ENCODE measurements at places on chromosomes 5 and 9. TPM values are rescaled to one million over a fixed set of nuclear protein-coding genes. Genes with fewer than 3 reads are reported as not detected.

DNA sequence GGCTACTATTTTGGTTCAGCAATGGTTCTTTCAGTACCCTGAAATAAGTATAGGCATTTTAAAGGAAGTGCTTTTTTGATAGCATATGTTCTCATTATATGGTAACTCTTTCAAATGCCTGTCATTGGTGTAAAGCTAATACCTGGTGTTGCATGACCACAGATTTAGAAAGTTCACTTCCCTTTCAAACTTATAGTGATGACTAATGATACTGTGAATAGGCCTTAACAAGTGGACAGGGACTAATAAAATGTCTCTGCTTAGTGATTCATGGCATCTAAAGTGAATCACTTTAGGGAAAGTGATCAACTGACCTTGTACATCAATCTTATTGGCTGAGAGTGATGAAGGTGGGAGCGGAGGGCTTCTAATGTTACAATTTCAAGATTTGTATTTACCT is 21.6 kb downstream of the MRPL22 start:
- DNase-seq = peak; percentile 75

DNA sequence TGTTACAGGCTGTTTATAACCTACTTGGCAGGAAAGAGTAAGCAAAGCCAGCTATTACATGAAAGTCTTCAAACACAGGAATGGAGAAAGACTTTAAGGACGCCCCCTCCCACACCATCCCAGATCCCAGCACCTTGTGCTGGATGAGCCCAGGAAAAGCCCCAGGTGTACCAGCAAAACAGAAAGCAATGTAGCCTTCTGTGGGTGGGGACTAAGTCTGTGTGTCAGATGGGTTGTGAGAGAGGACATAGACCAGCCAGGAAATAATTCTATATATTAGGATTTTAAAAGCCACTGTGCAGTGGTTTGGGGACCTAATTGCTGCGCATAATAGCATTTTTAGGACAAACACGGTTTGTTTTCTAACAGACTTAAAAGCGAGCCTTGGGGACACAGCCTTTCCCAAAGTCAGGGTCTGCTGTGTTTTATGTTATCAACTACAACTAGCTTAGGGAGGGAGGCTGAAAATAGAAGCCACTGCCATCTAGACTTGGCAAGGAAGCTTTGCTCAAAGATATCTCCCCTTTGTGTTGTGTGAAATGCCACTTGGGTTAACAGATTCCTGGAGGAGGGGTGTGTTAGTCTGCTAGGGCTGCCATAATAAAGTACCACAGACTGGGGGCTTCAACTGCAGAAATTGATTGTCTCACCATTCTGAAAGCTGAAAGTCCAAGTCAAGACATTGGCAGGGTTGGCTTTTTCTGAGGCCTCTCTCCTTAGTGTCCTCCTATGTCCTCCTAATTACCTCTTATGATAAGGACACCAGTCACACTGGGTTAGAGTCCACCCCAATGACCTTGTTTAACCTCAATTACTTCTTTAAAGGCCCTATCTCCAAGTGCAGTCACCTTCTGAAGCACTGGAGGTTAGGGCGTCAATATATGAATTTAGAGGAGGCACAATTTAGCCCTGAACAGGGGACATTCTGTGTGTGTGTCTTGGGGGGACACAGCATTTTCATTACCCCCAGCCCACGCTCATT is 17.2 kb upstream of the UBE2QL1 start:
- DNase-seq = no peak

GRCh38 chr5:156137071-156137869 is 189.7 kb upstream of the SGCD start:
- DNase-seq = peak; percentile 40

GRCh38 chr9:19464764-19465585 is 56.2 kb downstream of the ACER2 start:
- DNase-seq = peak; percentile 48

DNA sequence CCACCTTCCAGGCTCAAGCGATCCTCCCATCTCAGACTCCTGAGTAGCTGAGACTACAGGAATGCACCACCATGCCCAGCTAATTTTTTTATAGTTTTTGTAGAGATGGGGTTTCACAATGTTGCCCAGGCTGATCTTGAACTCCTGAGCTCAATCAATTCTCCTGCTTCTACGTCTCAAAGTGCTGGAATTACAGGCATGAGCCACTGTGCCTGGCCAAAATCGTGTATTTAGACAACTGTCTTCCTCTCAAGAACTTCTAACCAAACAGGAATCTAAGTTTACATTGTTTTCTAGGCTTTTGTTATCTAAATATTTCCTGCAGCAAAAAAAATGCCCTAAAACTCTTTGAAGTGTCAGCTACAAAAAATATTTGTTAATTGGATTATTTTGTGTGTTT is 78.8 kb downstream of the NLN start:
- no peak for DNase-seq

- DNase-seq = no peak
These were observed 178.0 kb downstream of the TLR4 start for GRCh38 chr9:117882171-117882570.

DNA sequence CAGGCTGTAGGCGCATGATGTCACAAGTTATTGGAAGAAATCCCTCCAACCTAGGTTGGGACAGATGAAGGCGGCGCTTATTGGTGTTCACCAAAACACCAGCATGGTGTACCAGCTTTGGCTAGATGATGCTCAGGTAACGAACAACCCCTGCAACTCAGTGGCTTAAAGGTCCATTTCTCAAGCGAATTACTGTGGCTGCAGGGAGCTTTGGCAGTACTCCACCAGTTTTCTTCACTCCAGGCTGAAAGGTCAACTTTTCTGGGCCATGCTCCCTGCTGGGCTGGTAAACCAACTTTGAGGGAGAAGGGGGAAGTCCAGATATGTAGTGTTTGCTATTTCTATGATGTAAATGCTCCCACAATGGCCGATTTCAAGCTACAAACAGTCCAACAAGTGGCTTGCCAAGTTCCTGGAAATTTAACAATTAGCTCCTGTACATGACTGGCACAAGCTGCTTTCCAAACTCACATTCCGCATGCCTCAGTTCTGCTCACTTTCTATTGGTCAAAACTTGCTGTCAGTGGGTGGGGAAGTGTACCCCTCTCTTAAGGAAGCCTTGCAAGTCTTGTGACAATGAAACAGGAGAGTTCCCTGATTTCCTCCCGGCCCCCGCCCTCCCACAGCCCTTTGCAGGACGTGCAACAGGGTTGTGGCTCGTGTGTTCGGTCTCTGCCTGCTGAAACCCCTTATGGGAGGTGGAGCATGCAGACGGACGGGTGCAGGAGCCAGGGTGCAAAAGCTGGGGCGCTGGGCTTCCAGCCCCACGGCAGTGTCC is 588 bp upstream of the ZBED3 start:
- DNase-seq = no peak

DNA sequence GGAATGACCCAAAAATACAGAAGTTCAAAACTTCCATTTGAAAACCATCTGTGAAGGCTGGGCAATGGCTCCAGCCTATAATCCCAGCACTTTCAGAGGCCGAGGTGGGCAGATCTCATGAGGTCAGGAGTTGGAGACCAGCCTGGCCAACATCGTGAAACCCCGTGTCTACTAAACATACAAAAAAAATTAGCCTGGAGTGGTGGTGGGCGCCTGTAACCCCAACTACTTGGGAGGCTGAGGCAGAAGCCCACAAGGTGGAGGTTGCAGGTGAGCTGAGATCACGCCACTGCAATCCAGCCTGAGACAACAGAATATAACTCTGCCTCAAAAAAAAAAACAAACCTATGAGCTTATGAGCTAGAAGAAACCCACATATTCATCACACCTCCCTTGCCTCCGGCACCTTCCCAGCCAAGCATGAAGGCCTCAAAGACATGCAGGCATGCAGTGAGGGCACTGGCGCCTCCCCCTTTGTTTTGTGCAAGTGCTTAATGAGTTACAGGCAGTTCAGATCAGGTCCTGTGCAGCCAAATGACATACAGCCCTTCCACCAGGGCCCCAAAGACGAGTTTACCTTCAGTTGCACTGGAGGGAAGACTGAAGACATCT is 9.9 kb downstream of the HNRNPH1 start:
- DNase-seq = no peak

GRCh38 chr5:173829826-173830225 is 58.3 kb upstream of the CPEB4 start:
- peak; percentile 38 for DNase-seq

DNA sequence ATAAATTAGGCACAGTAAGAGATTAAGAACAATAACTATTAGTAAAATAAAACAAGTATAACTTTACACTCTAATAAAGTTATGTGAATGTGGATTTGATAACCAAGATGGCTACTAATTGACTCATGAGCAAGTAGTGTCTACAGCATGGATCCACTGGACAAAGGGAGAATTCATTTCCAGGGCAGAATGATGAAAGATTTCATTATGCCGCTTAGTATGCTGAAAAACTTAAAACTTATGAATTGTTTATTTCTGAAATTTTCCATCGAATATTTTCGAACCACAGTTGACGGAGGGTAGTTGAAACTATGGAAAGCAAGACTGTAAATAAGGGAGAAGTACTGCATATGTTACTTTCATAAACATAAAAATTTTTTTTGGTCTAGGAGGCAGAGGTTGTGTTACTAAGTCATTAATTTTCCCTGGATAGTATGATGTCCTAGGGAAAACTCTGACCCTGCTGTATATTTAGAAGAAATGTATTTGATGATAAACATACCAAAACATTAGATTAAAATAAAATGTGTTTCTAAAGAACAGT is 24.9 kb upstream of the TARS1 start:
- DNase-seq = no peak

DNA sequence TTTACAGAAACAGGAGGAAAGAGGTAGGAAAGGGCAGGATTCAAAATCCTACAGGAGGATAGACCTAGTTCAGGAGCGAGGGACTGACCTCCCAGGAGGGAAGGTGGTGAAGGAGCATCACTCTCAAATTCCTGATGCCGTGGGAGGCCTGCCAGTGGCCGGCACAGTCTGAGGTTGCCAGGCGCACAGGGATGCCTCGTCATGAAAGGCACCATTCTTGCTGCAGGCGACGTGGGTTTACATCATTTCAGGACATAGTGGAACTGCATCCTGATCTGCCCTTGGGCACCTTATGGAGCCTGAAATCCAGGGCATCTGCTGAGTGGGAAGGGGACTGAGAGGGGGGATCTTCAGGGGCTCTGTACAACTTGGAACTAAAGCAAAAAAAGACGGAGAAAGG is 163.2 kb upstream of the S1PR3 start:
- DNase-seq = no peak

DNA sequence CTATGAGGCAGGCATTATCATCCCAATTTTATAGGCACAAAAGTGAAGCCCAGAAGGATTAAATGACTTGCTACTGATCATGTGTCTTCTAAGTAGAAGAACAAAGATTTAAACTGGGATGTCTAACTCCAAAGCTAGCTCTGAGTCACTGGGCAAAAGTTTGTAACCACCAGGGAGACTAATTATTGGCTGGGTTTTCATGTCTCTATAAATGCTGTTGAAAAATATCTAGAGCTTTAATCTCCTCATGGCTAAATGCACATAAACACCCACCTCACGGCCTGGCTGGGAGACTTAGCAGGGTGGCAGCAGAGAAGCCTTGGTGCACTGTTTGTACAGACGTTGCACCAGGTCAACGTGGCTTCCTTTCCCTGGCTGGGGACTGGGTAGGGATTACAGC is 144.6 kb downstream of the MELK start:
- no peak for DNase-seq

GRCh38 chr9:89911721-89912604 is 307.2 kb downstream of the GADD45G start:
- DNase-seq = no peak

- DNase-seq = no peak
These were observed 37.2 kb downstream of the NREP start for GRCh38 chr5:111719773-111720172.

The TMEM252 gene
- total RNA-seq = not detected

The CMYA5 gene
- 0.17 TPM for total RNA-seq

The CD180 gene
- total RNA-seq = 0.43 TPM

The PPP2R2B gene
- not detected for total RNA-seq

The ATOX1 gene
- total RNA-seq = 208 TPM

The FUT7 gene
- not detected for total RNA-seq

The INSL6 gene
- total RNA-seq = not detected

The STPG3 gene
- not detected for total RNA-seq

The TGFBI gene
- total RNA-seq = 34.9 TPM

The SLC6A19 gene
- not detected for total RNA-seq
